ENCODE measurements at places on chromosomes 3 and 15.

DNA sequence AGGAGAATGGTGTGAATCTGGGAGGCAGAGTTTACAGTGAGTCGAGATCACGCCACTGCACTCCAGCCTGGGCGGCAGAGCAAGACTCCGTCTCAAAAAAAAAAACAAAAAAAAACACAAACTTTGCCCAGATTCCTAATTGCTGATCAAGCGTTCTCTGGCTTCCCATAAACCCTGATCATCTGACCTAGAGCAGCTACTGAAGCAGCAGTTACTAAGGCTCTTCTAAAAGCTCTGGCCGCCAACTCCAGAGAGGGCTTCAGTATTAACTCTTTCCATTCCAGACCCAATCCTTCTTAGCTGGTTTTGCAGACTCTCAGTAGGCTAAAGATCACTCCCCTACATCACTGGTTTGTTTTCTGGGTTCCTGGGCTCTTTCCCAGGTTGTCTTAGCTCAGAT lies 201.6 kb downstream of the IGSF11 start:
- no peak for DNase-seq

GRCh38 chr3:27317096-27317495 lies 52.1 kb downstream of the NEK10 start:
- no peak for DNase-seq

GRCh38 chr3:75983111-75983510 lies 197.8 kb upstream of the ZNF717 start:
- DNase-seq, result no peak

DNA sequence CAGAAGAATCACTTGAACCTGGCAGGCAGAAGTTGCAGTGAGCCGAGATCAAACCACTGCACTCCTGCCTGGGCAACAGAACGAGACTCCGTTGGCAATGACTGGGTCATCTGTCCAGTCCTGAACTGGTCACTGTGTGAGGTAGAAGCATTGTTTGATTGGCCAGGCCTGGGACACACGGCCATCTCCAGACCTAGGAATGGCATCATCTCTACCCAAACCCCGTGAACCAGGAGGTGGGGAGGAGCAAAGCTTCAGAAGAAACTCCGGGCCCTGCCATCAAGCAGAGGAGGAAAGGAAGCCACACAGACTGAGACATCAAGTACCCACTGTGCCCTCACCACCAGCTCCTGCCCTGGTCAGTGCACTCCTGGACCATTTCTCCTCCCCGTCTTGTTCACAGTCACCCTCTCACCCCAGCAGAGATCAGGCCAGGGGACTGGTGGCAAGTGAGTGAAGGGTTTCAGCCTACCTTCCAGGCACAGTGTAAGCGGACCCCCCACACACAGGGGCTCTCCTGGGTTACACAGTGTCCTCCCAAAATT lies 31.6 kb downstream of the GOLGA6L2 start:
- no peak for DNase-seq

DNA sequence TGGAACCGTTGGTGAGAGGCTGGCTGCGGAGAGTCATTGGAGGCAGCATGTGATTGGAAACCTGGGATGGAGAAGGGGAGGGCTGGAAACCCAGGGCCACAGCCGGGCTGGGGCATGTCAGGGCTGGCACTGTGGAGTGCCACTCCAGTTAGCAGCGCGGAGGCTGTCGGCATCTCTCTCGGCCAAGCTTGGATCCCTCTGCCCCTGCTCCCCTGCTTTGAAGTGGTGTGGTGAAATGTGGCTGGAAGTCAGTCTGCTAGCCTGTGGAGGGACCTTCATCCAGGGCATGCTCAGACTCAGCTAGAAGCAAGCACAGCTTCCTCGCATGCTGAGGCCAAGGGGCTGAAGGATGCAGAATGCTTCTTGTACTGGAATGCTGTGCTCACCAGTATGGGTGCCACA lies 13.5 kb downstream of the SLCO3A1 start:
- peak; percentile 60 for DNase-seq

GRCh38 chr3:187490366-187490765 lies 122.2 kb downstream of the RTP4 start:
- no peak for DNase-seq

GRCh38 chr3:178302966-178303930 lies 233.0 kb upstream of the KCNMB2 start:
- DNase-seq, result no peak

- no peak for DNase-seq
Measured at GRCh38 chr3:196016059-196016458, 65.8 kb downstream of the TFRC start.

DNA sequence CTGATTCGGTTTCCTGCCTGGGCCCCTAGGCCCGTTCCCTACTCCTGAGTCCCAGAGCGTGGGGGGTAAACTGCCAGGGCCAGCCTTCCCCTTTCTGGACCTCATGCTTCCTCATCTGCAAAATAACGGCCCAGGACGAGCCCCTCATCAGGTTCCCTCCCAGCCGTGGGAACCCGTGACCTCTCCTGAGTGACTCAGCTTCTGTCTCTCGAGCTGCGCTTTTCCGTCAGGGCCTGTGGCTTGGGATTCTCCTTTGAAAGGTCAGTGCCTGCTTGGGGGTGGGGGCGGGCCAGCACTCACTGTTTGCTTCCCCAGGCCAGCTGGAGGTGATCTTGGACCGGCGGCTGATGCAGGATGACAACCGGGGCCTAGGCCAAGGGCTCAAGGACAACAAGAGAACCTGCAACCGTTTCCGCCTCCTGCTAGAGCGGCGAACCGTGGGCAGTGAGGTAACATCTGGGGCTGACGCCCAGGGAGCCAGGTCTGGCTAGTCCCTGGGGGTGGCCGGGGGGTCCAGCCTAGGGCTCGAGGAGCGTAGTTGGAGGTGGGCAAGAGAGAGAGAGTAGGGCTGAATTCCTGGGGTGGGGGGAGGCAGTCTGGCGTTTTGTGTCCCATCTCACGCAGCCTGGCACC lies 12.8 kb downstream of the MAN2A2 start:
- no peak for DNase-seq

DNA sequence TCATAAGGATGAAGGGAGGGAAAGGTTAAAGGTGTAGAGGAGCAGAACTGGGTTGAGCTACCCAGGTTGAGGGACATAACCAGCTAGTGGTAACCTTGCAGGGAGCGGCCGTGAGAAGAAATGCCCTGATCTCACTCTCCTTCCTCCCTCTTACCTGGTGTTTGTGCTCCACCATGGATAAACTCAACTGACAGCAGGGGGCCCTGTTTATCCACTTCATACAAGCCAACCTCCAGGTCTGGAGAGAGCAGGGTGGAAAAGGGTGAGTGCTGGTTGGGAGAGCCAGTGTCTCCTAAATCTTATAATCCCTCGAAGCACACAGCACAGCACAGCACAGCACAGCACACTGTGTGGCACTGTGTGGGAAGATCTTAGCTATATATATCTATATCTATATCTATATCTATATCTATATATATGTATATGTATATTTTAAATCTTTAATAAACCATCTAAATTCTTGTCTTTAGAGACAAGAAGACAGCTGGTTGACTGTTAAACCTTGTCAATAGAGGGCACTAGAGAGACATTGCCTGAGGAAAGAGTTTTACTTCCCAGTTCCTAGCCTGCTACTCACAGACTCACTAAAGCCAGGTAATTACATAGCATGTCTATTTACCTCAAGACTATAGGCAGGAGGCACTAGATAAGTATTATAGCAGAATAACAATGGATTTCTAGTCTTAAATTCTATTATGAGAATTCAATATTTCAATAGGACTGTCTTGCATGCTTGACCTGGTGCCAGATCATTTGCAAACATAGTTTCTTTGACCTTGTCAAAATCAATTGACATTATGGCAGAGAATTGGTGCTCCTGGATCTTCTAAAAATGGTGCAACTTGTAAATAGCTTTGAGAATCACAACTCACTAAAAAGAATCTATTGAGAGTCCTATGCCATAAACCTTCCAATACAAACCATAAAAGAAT lies 21.7 kb upstream of the FMN1 start:
- peak; percentile 25 for DNase-seq

GRCh38 chr15:90644952-90645725 lies 72.0 kb upstream of the BLM start:
- no peak for DNase-seq

DNA sequence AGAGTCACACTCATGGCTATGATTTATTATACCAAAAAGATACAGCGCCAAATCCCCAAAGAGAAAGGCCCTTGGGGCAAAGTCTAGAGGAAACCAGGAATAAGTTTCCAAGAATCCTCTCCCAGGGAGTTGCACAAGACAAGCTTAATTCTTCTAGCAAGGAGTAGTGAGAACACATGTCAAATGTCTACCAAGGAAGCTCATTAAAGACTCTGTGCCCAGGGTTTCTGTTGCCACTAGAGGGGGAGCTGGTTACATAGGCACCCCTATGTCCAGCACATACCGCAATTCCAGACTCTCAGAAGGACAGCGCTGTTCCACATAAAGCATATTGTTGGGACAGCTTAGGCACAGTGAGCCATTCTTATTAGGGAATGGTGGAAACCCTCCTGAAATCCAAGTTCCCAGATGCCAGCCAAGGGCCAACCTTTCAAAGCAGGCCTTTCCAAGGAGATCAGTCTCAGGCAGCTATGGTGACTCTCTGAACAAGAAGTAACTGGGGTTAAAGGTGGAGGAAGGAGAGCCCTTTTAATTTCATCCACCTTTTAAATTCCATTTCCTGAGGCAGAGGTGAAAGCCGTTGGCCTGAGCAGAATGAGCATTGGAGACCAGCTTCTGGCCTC lies 194.2 kb downstream of the UACA start:
- peak; percentile 45 for DNase-seq

DNA sequence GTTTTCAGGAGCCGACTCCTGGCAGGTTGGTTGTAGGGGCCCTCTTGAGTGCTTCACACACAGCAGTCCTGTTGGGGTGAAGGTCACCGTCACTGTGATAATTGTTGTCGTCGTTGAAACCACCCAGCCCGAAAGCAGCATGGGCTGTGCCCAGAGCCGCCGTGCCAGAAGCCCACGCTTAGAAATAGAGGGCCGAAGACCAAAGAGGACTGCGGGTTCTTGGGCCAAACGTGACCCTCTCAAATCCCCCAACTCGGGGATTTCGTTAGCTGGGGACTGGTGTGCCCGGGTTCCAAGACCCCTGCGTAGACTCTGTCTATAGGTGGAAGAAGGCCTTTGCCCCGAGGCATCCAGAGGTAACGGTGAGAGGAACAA lies 7.5 kb upstream of the ADAMTS17 start:
- DNase-seq, result no peak

DNA sequence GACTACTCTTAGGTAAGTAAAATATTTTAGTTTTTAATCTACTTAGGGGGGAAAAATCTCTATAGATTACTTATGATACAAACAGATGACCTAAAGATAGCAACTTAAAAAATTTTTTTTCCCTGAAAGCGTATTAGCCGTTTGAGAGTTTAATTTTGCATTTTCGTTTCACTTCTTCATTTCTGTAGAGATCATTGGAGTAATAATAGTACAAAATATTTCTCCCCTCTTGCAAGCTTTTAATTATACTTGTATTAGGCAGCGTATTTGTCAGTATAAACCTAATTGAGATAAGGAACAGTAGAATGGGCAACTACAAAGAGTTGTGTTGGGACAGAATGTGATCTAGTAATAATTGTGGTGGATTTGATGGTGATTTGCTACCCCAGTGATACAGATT lies 10.3 kb downstream of the SKIL start:
- DNase-seq, result no peak

DNA sequence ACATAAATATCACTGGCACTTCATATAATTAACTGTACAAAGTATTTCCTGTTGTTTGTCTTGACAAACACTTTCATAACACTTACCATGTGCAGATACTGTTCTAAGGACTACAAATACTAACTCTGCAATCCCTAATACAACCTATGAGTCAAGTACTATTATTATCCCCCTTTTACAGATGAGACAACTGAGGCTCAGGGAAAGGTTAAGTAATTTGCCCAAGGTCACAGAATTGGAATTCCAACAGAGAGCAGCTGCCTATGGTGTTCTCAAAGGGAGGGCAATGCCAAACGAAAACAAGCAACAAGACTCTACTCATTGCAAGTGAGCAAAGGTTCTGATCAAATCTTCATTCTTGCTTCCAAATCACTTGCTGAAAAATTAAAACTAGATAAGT lies 85.9 kb downstream of the MAGI1 start:
- no peak for DNase-seq

DNA sequence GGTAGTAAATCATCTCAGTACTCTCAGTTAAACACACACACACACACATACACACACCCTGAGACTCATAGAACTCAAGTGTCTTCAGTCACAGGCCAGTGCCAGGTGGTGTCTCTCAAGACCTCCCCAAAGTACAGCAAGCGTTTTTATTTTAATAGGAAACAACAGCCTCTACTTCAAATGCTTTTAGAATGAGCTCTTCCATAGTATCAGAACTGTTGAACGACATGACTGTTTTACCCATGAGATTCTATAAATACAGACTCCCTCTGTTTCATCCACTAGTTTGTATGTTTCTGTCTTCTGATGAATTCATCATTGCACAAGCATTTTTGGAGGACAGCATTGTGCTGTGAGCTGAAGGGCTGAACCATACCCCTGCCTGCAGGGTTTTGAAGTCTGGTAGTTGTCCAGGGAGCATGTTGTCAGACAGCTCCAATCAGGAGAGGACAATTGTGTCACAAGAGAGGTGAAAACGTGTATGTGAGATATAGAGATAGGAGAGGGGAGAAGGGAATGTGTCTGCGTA lies 201.0 kb upstream of the BCL6 start:
- no peak for DNase-seq

GRCh38 chr3:38563070-38563885 lies 67.1 kb downstream of the EXOG start:
- DNase-seq, result no peak

DNA sequence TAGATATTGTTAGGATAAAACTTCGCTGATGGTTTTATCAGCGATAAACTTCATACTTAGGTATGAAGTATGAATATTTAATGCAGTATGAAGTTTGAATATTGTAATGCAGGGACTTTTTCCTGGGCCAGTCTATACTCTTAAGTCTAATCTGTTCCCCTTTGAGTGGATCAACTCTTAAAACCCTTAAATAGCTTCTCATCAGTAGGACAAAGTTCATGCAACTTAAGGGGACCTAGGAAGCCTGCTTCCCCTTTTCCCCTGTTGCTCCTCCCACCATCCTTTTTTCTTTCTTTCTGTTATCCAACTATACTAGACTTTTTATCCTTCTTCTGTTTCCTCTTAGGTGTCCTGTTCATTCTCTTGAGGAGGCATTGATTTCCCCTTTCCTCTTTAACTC lies 78.7 kb downstream of the MITF start:
- DNase-seq, result no peak

- no peak for DNase-seq
Measured at GRCh38 chr3:155500194-155500818, 206.8 kb upstream of the STRIT1 start.

DNA sequence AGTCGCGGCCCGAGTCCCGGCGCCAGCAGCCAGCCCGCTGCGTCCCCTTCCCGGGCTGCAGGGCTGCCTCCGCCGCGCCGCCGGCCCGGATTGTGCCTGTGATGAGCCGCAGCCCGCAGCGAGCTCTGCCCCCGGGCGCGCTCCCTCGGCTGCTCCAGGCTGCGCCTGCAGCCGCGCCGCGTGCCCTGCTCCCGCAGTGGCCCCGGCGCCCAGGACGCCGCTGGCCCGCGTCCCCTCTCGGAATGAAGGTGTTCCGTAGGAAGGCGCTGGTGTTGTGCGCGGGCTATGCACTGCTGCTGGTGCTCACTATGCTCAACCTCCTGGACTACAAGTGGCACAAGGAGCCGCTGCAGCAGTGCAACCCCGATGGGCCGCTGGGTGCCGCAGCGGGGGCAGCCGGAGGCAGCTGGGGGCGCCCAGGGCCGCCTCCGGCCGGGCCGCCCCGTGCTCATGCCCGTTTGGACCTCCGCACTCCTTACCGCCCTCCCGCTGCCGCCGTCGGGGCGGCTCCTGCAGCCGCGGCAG lies 1.2 kb downstream of the CHST2 start:
- DNase-seq, result peak; percentile 43
